Stimulated activated effector memory CD8-positive, alpha-beta T cell treated with anti-CD3 and anti-CD28 coated beads, Interleukin-12 subunit alpha, Interleukin-12 subunit beta, amount 100 ng/mL, for 72 hours (primary cell): ENCODE measurements at places on chromosomes 7 and 10.

- no peak for DNase-seq
Measured at GRCh38 chr10:75717126-75717916, 285.9 kb downstream of the LRMDA start.

- DNase-seq = no peak
Measured at GRCh38 chr7:84336303-84336702, 141.7 kb upstream of the SEMA3A start.

- DNase-seq = no peak
Measured at GRCh38 chr10:9848981-9849380, 1168.7 kb upstream of the CELF2 start.

GRCh38 chr10:4947635-4948596 is 15.3 kb upstream of the AKR1C1 start:
- DNase-seq = no peak

DNA sequence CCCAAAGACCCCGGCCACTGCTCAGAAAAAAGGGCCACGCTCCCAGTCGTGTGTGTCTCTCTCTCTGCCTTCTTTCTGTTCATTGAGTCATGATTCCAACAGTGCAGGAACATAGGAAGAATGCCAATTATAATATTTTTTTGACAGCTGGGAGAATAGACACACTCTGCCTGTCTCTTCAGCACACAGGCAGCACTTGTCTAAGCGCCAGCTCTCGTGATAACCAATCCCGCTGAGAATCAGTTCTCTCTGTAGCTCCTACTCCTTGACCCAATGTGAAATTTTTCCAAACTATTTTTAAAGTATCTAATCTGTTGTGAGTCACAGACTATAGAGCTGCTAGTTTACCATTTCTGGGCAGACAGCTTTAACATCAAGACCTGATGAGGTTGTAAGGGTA is 145.7 kb upstream of the RHEB start:
- no peak for DNase-seq

DNA sequence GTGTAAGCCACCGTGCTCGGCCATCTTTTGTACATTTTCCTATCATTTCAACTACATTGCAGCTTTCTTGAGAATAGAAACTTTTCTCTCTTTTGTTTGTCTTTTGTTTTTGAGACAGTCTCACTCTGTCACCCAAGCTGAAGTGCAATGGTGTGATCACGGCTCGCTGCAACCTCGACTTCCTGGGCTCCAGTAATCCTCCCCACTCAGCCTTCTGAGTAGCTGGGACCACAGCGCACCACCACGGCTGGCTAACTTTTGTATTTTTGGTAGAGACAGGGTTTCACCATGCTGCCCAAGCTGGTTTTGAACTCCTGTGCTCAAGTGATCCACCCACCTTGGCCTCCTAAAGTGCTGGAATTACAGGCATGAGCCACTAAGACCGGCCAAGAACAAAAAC is 31.3 kb upstream of the DAGLB start:
- peak; percentile 56 for DNase-seq

DNA sequence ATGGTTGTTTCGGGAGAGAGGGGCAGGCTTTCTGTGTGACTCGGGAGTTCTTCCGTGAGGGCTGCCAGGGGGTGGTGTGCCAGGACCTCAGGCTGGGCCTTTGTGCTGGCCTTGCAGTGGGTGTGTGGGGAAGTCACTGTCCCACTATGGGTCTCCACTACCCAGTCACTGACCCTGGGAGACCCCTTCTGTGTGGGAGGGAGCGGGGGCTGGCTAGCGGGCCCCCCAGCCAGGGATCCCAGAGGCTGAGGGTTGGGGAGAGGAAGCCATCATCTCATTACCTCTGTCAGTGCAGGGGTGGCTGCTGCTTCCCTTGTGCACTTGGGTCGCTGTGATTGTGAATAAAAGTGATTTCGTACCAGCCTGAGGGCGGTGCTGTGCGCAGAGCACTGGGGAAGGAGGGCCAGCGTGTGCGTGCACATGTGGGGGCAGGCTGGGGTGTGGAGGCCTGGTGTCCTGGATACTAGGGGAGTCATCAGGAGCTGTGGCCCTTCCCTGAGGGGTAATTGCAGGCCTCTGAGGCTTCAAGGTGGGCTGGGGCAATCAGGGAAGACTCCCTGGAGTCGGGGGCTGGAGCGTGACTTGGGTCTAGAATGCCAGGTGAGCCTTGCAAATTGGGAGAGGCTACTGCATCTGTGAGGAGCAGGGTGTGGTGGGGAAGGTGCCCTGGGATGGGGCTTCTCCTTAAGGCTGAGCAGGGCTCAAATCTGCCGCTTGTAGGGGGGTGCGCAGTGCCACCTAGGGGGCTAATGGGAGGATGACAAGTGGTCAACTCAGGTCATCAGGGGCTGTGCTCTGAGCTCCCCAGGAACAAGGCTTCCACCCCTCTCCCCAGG is 98.9 kb downstream of the NEURL1 start:
- DNase-seq = peak; percentile 74

DNA sequence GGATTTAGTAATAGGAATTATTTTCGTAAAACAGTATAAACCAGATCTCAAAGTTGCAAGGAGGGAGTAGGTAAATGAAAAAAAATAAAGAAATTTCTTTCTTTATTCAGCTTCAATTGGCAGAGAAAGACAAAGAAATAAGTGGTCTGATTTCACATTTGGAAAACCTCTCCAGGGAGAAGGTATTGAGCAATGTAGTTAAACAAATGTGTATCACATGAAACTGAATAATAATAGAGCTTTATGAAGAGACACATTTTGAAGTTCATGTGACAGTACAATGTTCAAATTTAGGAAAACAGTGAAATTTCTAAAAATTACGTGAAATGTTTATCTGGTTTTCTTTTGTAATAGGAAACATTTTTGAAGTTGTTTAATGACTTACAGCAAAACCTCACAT is 63.0 kb downstream of the TAX1BP1 start:
- DNase-seq = no peak

DNA sequence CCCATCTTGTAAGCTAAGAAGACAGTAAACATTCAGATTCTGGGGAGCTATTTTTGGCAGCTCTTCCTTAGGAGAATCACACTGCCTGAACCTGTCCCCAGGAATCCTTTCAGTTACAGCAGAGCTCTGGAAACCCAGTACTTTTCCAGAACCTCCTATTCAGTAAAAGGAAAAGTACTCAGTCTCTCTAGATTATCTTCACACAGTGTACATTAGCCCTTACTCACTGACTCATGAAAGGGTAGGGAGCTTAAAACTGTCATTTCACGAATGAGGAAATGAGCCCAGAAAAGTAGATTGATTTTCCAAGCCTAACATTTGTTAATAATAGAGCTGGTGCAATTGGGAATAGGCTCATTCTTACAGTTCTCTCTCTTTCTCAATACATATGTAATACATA is 3.9 kb upstream of the CNNM1 start:
- DNase-seq = no peak

DNA sequence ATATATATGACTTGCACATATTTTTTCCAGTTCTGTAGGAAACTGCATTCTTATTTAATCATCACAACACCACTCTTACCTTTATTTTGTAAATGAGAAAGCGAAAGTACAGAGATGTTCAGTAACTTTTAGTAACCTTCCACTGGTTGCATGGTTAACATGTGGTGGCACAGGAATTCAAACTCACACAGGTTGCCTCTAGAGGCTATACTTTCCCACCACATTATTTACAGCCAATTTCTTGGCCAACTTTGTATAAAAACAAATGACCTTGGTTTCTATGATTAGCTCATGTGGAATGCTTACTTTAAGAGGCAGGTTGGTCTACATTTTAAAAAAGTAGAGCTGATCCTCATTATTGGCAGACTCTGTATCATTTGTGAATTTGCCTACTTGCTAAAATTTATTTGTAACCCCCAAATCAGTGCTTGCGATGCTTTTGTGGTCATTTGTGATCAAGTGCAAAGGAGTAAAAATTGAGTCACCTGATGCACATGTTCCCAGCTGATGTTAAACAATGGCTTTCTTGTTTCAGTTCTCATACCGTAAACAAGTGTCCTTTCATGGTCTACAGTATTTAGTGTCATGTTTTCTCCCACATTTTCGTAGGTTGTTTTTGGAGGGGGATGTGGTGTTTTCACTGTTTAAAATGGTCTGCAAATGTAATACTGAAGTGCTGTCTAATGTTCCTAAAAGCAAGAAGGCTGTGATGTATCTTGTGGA is 14.8 kb downstream of the BBS9 start:
- no peak for DNase-seq

GRCh38 chr7:99014113-99014985 is 129.6 kb downstream of the SMURF1 start:
- DNase-seq = no peak

DNA sequence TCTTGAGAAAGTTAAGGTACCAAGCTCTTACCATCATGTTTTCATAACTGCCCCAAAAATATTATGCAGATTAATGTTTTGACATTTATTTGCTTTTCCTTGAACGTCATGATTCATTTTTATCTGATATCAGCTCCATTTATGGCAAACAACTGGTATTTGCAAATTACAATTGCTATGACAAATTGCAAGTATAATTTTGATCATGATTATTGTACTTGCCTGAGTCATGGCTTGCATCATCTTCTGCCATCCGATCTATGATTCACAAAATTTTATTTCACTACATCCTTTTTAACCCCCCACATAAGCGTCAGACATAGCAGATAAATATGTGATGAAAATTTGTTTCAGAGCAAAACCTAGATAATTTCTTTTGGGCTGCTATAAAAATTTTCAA is 155.0 kb downstream of the STK31 start:
- no peak for DNase-seq

DNA sequence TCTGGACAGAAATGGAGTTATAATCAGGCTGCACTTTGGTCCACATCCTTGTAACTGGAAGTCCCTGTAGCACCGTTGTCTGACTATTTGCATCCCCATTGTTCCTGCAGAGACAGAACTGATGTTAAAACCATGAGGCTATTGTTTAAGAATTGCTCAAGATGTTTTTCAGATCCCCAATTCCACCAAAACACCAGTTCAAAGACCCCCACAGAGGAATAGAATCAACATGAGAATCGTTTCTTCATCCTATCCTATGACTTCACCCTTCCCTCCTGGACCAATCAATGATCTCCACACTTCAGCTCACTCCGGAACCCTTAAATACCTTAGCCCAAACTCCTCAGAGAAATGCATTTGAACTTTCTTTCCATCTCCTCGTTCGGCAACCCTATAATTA is 57.1 kb upstream of the GRID1 start:
- DNase-seq = no peak

DNA sequence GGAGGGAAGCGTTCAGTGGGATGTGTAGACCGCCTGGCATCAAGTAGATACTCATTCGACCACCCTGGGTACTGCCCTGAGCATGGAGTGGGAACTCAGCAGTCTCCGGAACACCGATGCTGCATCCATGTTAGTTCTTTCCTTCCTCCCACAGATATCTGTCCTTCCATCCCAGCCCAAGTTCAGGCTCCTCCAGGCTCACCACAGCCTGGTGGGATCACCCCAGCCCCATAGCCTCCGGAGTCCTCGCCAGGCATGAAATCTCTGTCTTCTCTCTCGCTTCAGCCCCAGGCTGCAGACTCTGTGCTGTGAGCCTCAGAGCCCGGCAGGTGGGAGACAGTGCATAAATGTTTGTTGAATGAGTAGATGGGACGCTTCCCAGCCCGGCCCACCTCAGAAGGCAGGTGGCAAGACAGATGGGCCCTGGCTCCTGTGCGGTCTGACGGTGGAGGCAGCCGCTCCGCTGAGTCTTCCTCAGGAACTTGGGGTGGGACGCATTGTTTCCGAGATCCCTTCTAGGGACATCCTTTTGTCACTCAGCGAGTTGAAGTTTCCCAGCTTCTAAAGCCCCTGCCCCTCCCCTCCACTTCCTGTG is 42.9 kb downstream of the ELFN1 start:
- no peak for DNase-seq

- DNase-seq = no peak
Measured at GRCh38 chr7:3916146-3916545, 615.1 kb downstream of the SDK1 start.

DNA sequence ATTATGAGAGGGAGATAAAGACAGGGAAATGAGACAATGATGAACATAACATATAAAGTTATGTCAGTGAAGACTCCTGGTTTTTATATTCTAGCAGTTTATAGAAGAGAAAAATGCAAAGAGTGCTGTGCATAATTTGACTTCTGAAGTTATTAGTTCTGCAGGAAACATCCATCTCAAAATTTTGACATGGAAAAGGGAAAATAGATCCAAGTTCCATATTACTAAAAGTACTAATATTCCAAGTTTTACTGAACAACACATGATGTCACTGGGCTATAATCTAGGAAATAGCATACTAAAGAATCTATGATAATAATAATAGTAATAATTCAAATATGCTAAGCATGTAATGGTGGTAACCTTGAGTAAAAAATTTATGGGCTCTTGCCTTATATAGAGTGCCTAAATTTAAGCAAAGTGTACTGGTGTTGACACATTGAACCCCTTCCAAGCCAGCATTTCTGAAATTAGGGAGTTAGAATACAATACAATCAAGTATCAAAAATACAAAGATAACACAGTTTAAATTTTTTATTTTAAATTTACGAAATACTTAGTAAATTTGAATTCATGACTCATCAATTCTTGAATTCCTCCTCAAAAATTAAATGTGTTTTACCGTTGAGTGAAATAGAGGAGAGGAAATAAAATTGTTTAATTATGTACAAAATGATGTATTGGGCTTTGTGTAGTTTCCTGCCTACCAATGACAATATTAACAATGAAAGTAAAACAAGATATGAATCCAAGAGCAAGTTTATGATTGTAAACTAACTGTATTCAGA is 102.8 kb upstream of the KCND2 start:
- no peak for DNase-seq

DNA sequence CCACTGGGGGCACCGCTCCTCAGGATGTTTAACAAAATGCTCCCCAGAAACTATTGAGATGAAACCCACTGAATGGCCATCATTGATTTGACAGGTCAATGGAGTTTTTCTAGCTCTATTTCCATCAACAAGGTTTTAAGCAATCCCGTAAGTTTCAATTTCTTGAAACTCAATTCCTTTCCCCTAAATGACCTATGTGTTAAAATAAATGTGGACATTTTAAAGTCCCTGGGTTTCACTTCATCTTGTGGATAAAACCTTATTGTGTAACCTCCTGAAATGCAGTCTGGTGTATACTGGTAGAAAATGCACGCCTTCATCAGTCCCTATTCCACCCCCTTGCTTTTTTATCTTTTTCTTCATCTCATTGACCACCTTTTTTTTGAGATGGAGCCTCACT is 8.9 kb upstream of the C7orf33 start:
- DNase-seq = no peak

DNA sequence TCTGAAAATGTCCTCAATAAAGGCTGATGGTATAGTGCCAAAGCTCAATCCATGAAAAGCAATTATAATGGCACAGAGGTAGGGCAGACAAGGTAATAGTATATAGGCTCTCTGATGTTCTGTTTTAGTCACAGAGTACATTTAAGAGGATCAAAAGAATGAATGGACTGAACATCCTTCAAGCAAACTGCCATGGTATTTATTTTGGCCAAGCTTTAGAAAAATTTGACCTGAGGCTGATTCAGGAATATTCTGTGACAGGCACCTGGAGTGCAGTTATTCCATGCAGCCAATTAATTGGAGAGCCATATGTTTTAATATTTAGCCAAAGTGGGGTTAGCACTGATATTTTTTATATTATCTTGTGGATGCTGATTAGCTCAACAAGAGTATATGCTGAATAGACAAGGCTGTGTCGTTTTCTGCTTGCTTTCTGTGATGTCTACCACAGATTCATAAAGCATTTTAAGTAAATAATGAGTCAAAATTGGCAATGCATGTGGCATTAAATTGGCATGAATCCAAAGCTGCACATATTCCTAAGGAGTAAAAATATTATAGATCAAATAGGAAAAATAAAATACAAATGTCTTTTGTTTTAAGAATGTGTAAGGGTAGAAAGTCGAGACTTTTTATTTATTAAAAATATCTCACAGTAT is 177.4 kb downstream of the PCLO start:
- no peak for DNase-seq
